Spinal cord (tissue), 10 donors: ENCODE measurements at places on chromosomes 3 and 15. TPM values are rescaled to one million over a fixed set of nuclear protein-coding genes. Genes with fewer than 3 reads are reported as not detected.

- no peaks in the 10 kb centered on the region for H3K36me3 ChIP-seq
- H3K4me1 ChIP-seq: no peaks in the 10 kb centered on the region
- no peaks in the 10 kb centered on the region for H3K27me3 ChIP-seq
- DNase-seq: no peak
- no peak overlapping the region for H3K27ac ChIP-seq
Measured at GRCh38 chr3:157589211-157589610, 86.0 kb upstream of the VEPH1 start.

DNA sequence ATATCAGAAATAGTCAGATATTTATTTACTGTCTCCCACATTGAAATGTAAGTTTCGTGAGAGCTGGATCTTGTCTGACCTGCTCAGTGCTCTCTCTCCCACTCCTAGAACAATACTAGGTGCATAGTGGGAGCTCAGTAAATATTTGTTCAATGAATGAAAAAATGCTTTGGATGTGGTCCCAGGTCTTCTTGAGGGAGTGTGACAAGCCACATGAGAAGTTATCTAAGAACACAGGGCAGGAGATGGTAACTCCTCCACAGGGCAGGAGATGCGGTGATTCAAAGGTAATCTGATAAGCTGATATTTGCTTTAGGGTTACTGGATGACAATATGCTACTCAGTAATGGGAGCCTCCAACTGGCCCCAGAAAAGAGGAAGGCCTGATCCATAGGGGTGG is 25.8 kb upstream of the PLA2G4E start:
- no peak overlapping the region for H3K27ac ChIP-seq
- H3K4me3 ChIP-seq: no peak overlapping the region
- no peaks in the 10 kb centered on the region for H3K36me3 ChIP-seq

DNA sequence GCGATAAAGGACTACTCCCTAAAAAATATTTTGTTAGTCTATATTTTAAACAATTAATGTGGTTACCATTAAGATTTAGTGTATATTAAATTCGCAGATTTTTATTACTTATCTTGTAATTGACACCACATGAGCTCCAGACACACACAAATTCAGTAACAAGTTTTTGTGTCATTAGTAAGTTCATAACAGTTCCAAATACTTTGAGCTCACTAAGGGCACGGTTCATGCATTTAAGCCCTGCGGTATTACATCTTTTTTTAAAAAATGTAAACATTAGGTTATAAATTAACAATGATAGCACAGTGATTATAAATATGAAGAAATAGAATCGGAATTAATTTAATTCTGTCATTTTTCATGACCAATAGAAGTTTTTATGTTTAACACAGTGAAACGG is 317.3 kb downstream of the ZNF385D start:
- H3K27me3 ChIP-seq: no peaks in the 10 kb centered on the region
- no peak overlapping the region for H3K4me3 ChIP-seq

DNA sequence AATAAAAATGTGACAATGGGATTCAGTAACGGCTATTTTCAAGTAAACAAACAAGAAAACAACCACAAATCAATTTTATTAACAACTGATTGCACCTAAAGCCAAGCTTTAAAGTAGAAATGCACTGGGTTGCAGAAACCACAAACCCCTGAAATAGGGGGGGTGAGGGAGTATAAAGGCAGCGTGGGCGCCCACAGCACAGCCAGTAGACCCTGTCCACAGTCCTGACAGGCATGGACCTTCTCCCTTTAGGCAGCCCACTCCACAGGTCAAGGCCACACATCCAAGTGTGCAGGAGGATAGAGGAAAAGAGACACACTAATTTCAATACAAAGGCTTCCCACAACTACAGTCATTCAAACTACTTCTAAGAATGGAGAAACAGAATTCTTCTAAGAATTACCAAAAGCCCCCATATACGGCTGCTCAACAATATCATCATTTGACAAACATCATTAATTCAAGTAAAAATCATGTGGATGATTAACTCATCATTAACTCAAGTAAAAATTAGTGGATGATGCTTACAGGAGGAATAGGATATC is 48.7 kb downstream of the CHSY1 start:
- H3K4me3 ChIP-seq: no peak overlapping the region
- H3K36me3 ChIP-seq: no peaks in the 10 kb centered on the region
- H3K4me1 ChIP-seq: peaks cover 30% of the 10 kb centered on the region
- no peaks in the 10 kb centered on the region for H3K27me3 ChIP-seq
- H3K27ac ChIP-seq: no peak overlapping the region

GRCh38 chr15:38883987-38884386 is 319.4 kb upstream of the RASGRP1 start:
- no peaks in the 10 kb centered on the region for H3K27me3 ChIP-seq
- H3K4me3 ChIP-seq: no peak overlapping the region
- no peaks in the 10 kb centered on the region for H3K36me3 ChIP-seq
- H3K27ac ChIP-seq: no peak overlapping the region

The CRBN gene
- total RNA-seq: 84.3 TPM

The PP2D1 gene
- not detected for total RNA-seq

The CDAN1 gene
- 18.4 TPM for total RNA-seq

The FBXW12 gene
- total RNA-seq: 0.61 TPM
